SHP77 (cell line): ENCODE measurements at places on chromosomes 1 and 21.

DNA sequence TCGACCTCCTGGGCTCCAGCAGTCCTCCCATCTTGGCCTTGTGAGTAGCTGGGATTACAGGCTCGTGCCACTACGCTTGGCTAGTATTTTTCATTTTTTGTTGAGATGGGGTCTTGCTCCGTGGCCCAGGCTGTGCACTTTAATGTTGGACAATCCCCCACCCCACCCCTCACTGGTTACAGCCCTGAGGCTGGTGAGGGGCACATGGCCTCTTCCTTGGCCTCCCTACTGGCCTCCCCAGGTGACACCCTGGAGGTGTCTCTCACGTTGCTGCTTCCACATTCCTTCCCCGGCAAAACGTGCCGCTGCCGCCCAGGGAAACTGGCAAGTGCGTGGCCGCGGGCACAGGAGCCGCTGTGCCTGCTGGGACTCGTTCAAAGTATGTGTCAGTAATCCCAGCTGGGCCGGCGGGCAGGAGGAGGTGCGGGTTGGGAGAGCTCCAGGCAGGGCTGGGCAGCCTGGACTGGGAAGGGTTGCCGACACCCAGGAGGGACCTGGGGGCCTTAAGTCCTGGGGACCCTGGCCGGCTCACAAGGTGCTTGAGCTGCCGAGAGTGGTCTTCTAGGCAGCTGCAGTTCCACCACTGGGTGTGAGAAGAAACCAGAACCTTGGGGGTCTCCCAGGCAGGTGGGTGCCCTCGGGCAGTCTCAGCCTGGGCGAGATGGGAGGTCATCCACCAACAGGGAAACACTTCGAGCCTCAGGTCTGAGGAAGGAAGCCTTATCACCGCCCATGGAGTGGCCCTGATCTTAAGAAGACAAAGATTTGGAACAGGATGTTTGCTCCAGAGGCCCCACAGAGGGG lies 6.5 kb downstream of the WNT3A start:
- DNase-seq: no peak

GRCh38 chr1:5724847-5725246 lies 267.4 kb downstream of the NPHP4 start:
- no peak for DNase-seq

- DNase-seq: no peak
These were observed 41.8 kb upstream of the PWP2 start for GRCh38 chr21:44065428-44065827.

- DNase-seq: peak; percentile 88
These were observed 3.0 kb downstream of the TRIM46 start for GRCh38 chr1:155176544-155177071.

- DNase-seq: no peak
These were observed 665.7 kb downstream of the ADGRL2 start for GRCh38 chr1:82466416-82466815.

DNA sequence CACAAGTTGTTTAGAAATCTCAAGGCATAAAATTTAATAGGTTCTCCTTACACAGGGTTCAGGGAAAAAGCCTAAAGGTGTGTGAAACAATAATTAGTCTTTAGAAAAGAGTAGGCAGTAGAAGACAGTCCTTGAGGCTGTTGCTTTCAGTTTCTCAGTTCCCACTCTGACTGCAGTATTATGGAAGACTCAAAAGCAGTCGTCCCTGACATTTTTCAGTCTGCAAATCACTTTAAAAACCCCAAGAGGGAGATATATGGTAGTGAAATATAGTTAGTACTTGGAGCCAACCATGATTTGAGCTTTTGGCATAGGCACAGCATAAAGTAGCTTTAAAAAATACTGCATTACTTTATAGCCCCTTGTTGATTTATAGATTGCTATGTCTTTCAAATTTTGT lies 299.7 kb downstream of the OLFM3 start:
- DNase-seq: no peak

- no peak for DNase-seq
These were observed 45.6 kb upstream of the JAK1 start for GRCh38 chr1:65011983-65012382.

DNA sequence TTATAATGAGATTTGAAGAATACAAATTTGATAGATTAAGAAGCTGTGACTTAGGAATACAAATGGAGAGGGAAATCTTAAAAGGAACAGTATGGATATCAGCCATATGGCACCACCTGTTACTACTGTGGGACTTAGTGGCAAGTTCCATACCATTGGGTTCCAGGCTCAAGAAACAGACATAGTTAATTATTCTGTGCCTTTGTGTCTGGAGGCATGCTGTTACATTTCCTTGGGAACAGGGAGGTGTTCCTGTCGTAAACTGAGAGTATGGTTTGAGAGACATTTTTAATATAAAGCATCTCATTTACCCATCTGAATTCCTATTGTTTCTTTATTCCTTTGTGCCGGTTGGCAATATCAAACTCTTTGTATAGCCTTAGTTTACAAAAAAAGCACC lies 15.2 kb downstream of the PLA2G4A start:
- DNase-seq: no peak

- no peak for DNase-seq
These were observed 112.3 kb downstream of the CRYAA start for GRCh38 chr21:43280949-43281633.

DNA sequence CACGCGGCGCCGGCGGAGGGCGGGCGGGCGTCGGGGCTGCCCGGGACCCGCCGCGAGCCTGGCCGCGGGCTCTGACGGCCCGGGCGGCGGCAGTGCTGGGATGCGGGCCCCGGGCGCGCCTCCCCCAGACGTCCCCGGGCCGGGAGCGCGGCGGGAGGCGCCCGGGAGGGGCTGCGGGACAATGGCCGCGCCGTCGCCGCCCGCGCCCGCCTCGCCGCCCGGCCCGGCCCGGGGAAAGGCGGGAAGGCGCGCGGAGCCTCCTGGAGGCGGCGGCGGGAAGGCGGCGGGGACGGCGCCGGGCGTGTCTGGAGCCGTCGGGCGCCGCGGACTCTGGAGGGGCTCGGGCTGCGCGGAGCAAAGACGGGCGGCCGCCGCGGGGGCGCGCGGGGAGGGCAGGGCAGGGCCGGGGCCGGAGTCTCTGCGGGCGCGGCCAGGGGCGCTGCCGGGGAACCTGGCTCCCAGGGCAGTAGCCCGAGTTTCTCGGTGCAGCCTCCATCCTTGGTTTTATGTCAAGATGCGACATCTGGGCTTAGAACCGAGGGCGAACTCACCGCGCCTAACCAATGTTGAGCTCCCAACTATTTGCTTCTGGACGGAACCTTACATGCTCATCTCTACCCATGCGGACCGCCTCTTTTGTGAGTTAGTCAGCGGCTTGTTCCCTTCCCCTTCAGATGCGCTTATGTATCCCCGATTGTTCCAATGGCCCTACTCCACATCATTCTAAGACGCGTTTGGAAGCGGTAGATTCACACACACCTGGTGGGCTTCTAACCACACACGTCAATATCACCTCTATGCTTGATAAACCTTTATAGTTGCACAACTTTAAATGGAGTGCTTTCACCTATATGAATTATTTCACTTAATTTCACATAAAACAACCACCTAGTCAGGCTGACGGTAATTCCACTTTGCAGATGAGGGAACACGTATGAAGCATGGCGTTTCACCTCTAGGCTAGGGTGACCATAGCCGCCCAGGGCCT lies 651 bp downstream of the ZBTB8A start:
- DNase-seq: peak; percentile 8

GRCh38 chr21:45537746-45538291 lies 4.4 kb downstream of the SLC19A1 start:
- no peak for DNase-seq

- no peak for DNase-seq
These were observed 134.7 kb downstream of the GLUL start for GRCh38 chr1:182256931-182257330.

DNA sequence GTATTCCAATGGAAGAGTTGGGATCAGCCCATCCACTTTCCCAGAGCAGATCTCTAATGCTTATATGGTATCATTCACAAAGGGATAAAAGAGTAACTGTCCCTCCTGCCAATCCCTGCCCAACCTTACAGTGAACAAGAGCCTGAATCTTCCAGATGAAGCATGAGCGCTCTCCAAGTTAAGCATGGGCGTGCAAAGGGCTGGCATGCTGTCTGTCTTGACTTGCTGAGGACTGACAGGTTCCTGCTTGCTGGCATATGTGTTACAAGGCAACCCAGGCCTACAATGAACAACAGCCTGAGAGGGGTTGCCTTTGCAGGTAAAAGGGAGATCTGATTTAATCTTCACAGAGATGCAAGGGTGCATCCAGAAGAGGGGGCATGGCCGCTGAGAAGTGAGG lies 155.6 kb upstream of the SOD1 start:
- DNase-seq: no peak

DNA sequence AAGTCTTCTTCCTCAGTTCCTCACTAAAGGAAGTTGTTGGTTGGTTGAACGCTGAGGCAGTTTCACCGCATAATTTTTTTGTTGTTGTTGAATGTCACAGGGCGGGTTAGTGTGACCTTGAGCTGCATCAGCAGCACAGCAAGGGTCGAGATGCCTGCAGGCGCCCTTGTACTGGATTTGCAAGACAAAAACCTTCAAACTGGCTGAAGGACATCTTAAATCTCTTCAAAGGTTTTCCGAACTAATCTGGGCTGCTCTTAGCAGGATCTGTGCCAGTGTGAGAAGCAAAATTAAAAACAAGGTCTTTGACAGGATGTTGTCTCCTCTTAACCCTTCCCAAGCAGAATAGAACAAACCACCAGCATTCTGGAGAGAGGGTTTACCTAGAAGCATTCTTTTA lies 59.4 kb downstream of the NRIP1 start:
- no peak for DNase-seq

DNA sequence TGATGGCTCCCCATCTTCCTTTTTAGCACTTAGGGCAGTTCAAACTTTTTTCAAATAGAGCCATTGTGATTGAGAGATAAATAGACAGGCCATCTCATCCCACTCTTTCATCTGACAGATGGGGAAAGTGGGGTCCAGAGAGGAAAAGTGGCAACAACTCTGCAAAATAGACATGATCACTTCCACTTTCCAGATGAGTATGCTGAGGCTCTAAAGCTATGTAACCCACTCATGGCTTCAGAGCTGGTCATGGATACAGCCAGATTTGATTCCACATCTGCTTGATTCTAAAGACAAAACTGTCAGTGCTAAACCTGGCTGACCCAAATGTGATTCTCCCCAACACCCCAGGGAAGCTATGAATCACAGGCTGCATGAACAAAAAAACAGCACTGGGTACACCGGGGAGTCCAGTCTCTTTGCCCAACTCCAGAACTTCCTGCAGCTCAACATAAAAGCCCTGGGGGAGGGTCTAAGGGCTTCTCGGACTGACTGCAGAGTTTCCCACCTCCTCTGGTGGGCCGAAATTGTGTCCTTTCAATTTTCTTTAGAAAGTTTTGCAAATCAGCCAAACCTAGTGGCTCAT lies 59.3 kb downstream of the PLPP3 start:
- DNase-seq: no peak

DNA sequence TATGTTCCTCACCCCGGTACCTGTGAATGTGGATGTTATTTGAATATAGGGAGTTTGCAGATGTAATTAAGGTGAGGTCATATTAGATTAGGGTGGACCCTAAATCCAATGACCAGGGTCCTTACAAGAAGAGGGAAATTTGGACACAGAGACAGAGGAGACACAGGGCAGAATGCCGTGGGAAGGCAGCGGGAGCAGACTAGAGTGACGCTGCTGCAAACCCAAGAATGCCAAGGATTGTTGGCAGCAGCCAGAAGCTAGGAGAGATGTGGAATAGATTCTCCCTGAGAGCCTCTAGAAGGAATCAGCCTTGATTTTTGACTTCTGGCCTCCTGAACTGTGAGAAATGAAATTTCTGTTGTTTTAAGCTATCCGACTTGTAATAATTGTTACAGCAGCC lies 53.6 kb downstream of the SPATA46 start:
- DNase-seq: no peak

- peak; percentile 86 for DNase-seq
These were observed at the start of gene ERRFI1 for GRCh38 chr1:8026153-8026975. TSS of gene ERRFI1 (minus strand) at chr1:8026309. CDS start at chr1:8015619, 10,690 bp downstream.

DNA sequence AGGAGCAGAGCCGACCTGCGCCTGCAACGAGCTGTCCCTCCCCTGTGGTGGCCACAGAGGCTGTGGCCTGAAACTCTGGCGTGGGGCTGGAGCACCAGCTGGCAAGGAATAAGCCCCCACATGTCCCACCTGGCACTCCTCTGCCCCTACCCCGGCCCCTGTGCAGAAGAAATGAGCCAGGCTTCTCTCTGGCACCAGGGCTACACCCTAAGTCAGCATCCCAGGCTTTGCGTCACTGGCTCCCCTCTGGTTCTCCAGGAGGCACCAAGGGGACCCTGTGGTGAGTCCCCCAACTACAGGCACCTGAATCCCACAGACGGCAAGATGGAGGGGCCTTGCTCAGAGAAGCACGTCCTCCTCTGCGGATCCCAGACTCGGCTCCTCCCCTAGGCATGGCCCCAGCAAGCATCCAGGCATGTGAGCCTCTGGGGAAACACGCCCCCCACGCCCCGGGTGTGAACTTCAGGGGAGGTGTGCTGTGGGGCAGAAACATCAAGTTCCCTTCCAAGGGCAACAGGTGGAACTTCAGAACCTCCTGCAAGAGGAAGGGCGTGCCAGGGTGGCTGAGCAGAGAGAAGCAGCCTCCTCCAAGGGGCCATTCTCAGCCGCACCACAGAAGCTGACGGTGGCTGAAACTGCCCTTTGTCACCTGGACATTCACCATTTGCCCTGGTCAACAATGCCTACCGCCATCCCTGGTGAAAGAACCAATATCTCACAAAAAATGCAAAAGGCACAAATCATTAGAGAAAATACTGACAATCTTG lies 2.9 kb downstream of the KRTAP10-7 start:
- DNase-seq: no peak

DNA sequence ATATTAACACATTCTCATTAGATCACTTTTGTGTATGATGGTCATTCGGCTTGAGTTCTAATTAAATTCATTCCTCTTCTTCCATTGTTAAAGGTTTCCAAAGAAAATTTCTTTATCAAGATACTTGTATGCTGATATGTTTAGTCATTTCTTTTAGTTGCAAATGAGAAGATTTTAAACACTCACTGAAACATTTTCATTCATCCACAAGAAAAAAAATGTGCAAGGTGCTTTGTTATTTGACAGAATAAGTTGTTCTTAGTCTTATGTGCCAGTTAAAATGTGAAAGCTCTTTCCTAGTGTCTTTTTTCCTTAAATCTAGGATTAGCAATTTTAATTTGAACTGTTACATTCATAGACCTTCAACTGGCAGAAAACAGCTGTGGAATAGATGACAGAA lies 727.0 kb upstream of the NEGR1 start:
- DNase-seq: no peak

GRCh38 chr1:170661646-170662411 lies 2.1 kb upstream of the PRRX1 start:
- DNase-seq: no peak

GRCh38 chr1:234928642-234929041 lies 200.0 kb downstream of the TOMM20 start:
- DNase-seq: no peak

GRCh38 chr1:173297798-173298391 lies 90.8 kb upstream of the TNFSF4 start:
- DNase-seq: no peak

- DNase-seq: peak; percentile 63
These were observed 6.7 kb downstream of the NCDN start for GRCh38 chr1:35564037-35564883.

DNA sequence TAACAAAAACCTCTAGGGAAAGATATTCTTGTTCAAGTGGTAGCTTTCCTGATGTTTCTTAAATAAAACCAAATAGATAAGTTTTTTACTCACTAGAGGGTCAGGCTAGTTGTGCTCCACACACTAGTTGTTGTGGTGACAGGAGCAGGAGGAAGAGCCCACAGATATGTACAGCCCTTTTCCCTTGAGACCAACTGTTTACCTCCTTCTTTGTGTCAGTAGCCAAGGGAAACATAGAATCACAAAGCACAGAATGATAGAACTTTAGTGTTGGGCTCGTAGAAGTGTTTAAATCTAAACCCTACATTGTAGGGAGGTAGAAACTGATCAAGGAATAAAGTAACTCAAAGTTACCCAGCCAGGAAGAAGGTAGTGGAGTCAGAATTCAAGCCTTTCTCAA lies 309.0 kb downstream of the CTH start:
- DNase-seq: no peak
